GM06990 (cell line): ENCODE measurements at places on chromosomes 5 and 9.

- no peak for DNase-seq
Observed at GRCh38 chr5:59158165-59158564, 575.3 kb downstream of the RAB3C start.

DNA sequence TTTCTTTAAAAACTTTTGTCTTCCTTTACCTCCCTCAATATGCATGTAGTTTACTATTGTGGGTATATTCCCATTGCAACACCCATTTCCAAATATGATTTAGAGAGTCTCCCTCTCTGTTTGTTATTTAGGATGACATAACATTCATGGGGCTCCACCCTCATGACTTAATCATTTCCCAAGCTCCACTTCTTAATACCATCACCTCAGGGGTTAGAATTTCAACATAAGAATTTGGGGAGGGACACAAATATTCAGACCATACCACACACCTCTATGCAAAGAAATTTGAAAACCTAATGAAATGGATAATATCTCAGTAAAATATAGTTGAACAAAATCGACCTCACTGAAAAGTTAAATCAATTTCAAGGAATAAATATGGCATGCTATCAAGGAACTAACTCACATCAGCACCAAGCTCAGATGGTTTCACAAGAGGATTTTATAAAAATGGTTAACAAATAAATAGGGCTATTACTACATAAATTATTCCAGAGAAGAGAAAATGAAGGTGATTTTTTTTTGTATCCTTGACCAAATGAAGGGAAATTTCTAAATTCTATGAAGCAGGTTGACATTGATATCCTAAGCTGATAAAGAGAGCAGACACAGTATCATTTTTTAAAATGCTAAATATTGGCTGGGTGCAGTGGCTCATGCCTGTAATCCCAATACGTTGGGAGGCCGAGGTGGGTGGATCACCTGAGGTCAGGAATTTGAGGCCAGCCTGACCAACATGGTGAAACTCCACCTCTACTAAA lies 20.2 kb upstream of the UBTD2 start:
- no peak for DNase-seq

GRCh38 chr9:79300068-79300467 lies 271.7 kb upstream of the TLE4 start:
- no peak for DNase-seq

- DNase-seq, result no peak
Observed at GRCh38 chr5:172622091-172623046, 18.7 kb upstream of the NEURL1B start.

GRCh38 chr9:92665836-92666235 lies 4.1 kb downstream of the IPPK start:
- DNase-seq, result no peak

GRCh38 chr9:800591-801150 lies 40.8 kb upstream of the DMRT1 start:
- DNase-seq, result no peak

- no peak for DNase-seq
Observed at GRCh38 chr5:59473611-59474010, 419.9 kb downstream of the PDE4D start.

DNA sequence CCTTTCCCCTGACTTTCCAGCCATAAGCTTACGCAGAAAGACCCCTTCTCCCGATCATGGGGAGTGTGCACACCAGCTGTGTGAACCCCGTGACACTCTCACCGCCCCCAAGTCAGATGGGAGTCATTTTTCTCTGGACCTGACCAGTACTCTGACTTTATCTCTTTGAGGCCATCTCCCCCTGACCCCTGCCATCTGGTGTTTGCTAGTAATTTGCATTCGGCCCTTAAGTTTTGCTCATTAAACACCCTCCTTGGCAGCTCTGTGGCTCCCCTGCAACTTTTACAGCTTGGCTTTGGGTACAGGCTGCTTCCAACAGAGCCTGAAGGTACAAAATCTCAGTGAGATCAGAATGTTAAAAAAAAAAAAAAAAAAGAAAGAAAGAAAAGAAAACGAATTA lies 43.9 kb downstream of the PDZD2 start:
- DNase-seq, result no peak

DNA sequence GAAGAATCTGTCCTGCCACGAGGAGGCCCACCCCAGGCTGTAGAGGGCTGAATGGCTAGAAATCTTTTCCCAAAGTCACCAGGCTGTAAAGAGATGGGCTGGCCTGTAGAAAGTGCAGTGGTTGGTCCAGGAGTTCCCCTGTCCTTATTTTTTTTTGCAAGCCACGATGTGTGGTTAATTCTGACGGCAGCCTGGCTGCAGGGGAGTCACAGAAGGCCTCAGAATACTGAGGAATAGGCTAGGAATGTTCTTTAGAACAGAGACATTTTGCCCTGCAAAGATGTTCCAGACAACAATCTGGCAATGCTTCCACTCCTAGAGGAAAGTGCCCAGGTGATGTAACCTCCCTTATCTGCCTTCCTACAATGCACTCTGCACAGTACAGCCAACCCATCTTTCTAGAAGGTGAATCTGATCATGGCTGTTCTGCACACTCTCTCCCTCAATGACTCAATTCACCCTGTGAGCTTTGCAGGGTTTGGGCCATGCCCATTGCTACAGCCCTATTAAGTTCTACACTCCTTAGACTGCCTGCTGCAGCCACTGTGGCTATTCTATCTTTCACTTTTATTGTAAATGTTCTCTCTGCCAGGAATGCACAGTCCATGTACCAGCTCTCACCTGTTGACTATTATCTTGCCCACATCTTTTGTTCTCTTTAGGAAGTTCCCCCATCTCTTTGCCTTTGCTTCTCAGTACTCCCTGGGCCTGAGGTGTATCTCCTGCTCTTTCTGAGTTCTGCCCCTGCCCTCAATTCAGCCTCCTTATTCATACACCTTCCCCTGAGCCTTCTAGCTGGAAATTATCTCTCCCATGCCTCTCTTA lies 377.8 kb upstream of the CLINT1 start:
- no peak for DNase-seq
